NCI-H1092 treated with DMSO at 0.1 percent for 48 hours (cell line): ENCODE measurements at places on chromosomes 5 and 9.

DNA sequence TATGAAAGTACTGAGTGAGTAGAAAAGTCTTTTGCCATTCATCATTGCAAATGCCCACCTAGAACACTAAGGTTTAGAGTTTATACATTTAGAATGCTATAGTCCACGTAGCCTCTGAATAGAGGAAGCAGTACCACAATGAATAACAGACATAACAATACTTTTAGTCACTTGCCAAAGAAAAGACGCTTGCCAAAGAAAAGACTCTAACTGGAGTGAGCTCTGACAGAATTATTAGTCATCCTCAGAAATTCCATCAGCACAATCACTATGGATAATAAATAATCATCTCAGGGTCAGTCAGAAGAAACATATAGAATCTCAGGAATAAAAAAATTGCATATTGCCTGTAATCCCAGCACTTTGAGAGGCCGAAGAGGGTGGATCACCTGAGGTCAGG is 168.5 kb upstream of the TARS1 start:
- no peak for DNase-seq

DNA sequence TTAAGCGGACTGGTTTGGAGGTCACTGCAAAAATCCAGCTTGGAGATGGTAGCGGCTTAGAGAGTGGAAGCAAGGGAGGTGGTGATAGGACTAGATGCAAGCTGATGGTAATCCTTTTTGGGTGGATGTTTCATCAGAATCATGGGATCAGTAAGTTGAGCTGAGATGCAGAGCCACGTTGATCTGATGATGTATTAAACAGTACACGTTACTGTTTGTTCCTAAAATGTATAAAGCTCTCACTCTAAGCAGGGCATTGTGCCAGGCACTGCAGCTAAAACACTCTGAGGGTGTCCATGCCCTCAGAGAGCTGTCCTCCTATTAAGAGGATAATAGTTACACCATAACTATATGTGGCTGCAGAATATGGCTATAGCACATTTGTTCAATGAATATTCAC is 93.1 kb downstream of the JAKMIP2 start:
- no peak for DNase-seq

DNA sequence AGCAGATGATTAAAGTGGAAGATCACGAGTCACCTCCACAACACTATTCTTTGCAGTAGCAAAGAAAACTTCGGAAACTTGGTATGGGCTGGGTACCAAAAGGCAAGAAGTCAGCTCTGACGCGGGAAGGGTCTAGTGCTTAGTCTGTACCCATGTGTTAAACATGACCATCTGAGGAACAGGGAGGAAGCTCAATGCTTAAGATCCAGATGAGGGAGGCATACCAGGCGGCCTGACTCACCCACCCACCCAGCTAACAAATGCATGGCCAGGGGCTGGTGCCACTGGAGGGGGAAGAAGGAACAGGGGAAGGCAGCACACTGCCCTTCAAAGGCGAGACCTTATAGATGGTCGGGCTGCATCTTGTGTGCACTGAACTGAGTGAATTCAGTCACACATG is 41.8 kb downstream of the CAMSAP1 start:
- DNase-seq: no peak

DNA sequence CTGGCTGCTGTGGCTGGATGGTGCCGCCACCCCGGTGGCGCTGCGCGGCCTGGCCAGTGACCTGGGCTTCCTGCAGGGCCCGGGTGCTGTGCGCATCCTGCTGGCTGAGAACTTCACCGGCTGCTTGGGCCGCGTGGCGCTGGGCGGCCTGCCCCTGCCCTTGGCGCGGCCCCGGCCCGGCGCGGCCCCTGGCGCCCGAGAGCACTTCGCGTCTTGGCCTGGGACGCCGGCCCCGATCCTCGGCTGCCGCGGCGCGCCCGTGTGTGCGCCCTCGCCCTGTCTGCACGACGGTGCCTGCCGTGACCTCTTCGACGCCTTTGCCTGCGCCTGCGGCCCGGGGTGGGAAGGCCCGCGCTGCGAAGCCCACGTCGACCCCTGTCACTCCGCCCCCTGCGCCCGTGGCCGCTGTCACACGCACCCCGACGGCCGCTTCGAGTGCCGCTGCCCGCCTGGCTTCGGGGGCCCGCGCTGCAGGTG is 17.5 kb downstream of the CRB2 start:
- DNase-seq: no peak

GRCh38 chr9:10112798-10113197 is 500.0 kb downstream of the PTPRD start:
- no peak for DNase-seq

DNA sequence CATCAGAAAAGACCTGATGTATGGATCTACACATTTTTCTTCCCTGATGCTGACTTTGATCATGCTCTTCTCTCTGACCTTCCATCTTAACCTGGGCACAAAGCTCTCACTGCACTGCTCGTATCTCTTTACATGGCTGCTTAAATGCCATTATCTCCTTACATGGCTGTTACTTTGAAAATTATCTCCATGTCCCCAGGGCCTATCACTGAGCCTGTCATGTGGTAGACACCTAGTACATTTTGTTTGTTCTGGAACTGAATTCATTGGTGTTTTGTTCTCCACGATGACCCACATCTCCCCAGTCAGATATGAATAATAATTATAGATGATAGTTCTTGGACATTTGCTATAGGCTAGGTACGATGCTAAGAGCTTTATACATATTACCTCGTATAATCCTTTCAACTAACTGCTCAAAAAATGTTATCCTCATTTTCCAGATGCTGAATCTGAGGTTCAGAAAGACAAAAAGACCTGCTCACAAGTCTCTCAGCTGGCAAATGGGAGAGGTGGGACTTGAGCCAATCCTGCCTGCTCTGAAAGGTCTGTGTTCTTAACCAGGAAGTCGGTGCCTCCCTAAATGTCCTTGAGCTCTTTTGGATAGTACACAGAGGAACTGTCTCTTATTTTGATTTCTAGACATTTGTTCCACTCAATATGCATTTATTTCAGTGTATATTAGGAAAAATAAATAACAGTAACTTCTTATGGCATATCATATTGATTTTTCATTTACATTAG is 9.8 kb upstream of the CPEB4 start:
- DNase-seq: peak; percentile 70

- no peak for DNase-seq
Observed at GRCh38 chr5:172556262-172556661, 84.8 kb upstream of the NEURL1B start.

DNA sequence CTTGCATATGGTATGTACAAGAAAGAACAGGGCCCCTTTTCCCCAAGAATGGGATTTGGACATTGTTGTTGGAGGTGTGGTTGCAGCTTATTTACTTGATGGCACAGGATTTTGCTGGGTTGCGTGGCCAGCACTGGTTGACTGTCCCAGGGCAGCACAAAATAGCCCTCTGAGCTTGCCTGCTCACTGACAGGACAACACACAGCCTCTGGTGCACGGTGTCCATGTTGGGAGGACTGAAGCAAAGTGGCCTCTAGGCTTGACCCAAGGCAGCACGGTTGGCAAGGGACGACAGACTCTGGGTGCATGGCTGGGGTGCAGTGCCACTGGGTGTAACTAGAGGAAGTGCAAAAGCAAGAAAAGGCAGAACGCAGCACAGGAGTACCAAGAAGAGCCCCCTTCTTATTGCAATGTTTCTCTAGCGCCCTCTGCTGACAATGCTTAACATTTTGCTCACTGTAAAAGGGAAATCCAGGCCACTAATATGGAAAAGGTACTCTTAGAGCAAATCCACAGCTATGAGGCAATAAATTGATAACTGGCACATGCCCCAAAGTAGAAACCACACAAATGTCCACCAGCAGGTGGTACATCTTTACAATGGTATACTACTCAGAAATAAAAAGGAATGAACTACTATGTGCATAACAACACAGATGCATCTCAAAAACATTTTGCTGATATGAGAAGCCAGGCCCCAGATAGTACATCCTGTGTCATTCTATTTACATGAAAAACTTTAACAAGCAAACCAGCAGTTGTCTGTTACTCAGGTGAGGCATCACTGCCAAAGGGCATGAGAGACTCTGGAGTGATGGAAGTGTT is 47.4 kb upstream of the BARX1 start:
- peak; percentile 78 for DNase-seq

GRCh38 chr9:119556129-119556875 is 187.1 kb upstream of the BRINP1 start:
- DNase-seq: peak; percentile 78
